Stimulated activated CD4-positive, alpha-beta T cell treated with anti-CD3 and anti-CD28 coated beads, Interleukin-4, amount 100 ng/mL, for 4 hours (primary cell): ENCODE measurements at places on chromosomes 12 and 14.
A peak's percentile ranks its signal among the peaks of the same experiment; 100 is the strongest.

- DNase-seq, result no peak
Observed at GRCh38 chr14:100533656-100534485, 53.3 kb downstream of the BEGAIN start.

GRCh38 chr14:98900798-98901197 lies 371.2 kb downstream of the BCL11B start:
- DNase-seq, result no peak

DNA sequence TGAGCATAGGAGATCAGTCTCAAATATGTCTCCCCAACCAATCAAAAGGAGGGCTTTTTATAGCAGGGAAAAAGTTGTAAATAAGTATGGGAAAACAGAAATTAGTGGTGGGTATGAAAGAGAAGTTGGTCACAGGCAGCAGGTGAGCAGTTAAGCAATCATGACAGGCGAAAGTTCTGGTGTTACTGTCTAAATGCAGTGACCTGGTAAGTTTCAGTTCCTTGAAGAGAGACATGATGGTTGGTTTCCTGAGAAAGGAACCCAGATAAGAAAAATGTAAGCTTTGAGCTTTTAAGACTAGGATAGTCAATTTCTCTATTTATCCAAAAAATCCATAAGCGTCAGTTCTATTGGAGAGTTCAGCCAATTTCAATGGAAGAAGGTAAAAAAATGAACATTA lies 466.2 kb upstream of the FLRT2 start:
- no peak for DNase-seq

- no peak for DNase-seq
Observed at GRCh38 chr14:94827711-94828447, 58.0 kb upstream of the GSC start.

DNA sequence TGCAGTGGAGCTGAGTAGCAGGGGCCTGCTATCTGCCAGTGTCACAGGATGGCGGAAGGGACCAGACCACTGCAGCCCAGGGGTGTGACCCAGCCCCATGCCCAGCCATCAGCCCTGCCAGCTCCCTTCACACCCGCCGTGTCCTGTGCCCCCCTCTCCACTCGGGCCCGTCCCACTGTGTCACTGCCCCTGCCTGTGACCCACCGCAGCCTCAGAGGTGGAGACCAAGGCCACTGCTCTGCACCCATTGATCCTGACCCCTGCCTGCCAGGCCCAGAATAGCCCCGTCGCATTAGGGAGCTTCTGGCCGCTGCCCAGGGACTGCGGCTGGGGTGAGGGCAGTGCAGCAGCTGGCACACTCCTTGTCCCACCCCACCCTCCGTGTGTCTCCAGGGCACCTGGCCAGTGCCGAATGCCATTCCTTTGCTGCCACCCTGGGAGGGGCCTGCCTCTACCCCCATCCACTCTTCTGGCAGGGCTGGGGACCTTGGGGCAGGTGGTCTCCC lies 2.1 kb upstream of the CRIP2 start:
- no peak for DNase-seq

DNA sequence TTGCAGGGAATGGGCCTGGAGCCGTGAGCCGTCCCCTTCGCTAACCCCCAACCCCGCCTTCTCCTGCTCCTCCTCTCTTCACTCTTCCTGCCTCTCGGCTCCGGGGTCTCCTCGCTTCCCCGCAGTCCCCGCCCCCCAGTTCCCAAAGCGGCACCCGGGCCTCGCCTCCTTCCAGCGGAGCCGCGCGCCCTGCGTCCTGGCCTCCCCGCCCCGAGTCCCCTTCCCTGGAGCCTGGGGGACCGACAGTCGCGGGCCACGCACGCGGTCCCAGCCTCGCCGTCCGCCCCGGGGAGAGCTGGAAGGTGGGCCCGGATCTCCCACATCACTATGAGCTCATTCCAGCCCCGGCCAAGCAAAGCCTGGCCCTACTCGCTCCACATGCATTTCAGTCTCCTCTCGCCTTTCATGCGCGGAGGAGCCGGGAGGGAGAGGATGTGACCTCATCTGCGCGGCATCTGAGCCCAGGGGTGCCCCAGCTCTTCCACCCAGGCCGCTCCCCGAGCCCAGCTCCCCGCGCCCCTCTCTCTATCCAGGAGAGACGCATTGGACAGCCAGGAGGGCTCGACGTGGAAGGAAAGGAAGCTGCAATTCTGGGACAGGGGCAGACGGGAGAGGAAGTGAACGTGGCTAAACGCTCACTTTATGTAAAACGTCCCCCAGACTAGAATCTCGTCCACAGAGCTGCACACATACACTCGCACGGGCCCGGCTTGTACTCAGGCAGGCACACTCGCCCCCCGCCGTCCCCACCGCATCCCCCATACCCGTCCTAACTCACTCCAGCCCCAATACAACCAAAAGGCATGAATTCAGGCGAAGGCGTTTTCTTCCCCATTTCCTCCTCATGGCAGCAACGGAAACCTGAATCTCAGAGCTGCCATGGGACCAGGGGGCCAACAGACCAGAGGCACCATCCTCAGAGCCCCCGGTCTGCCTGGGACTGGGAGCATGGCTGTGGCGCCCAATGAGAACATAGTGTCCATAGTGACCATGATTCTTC lies 108.7 kb upstream of the CCND2 start:
- peak; percentile 63 for DNase-seq
